ENCODE measurements at places on chromosomes 5 and 9.

DNA sequence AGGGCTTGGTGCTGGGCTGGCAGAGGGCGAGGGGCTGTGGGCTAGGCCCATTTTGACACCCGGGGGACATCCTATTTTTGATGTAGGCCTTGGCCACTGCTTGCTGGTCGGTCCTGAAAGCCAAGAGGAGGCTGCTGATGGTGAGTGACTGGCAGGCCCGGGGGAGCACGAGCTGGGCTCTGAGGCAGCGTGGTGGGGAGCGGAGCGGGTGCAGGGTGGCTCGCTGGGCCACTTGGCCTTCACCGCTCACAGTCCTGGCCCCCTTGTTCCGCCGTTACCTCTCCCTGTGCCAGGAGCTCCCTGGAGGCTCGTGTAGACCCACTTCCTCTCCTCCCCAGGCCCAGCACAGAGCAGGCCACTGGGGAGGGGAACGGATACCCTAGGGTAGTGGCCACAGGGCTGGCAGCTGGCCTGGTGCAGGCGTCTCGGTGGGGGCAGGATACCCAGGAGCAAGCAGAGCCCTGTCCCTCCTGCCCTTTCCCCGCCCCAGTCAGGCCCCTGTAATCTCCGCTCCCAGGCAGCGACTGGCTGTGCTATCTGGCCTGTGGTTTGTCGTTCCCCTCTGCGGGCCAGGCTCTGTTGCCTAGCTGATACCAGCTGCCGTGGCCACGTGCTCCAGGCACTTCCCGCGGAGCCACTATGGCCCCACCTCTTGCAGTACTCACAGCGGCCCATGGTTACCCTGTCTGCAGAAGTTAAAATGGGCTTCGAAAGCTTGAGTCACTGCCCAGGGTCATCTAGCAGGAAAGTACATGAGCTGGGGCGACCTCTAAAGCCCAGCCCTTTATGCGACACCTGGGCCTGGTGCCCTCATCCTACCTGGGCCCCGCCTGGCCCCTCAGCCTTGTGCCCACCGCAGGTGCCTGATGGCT is 11.7 kb upstream of the DOLPP1 start:
- DNase-seq = peak; percentile 71

DNA sequence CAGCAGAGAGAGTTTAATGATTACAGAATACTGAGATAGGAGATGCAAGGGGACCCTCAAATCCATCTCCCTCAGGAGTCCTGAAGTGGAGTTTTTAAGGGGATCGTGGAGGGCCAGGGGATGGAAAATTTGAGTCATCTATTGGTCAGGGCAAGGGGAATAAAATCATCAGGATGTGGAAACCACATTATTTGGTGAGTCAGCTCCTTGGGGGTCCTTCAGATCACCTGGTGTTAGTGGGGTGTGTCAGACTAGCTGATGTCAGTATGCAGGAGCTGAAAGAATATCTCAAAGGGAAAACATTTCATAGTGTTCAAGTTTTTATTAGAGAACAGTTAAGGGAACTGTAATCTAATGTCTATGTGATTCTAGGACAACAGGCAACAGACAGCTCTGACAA is 183.0 kb upstream of the FTMT start:
- no peak for DNase-seq

- DNase-seq = no peak
Observed at GRCh38 chr5:173796721-173797495, 91.2 kb upstream of the CPEB4 start.

- DNase-seq = no peak
Observed at GRCh38 chr5:178385496-178385890, 152.9 kb upstream of the PHYKPL start.

DNA sequence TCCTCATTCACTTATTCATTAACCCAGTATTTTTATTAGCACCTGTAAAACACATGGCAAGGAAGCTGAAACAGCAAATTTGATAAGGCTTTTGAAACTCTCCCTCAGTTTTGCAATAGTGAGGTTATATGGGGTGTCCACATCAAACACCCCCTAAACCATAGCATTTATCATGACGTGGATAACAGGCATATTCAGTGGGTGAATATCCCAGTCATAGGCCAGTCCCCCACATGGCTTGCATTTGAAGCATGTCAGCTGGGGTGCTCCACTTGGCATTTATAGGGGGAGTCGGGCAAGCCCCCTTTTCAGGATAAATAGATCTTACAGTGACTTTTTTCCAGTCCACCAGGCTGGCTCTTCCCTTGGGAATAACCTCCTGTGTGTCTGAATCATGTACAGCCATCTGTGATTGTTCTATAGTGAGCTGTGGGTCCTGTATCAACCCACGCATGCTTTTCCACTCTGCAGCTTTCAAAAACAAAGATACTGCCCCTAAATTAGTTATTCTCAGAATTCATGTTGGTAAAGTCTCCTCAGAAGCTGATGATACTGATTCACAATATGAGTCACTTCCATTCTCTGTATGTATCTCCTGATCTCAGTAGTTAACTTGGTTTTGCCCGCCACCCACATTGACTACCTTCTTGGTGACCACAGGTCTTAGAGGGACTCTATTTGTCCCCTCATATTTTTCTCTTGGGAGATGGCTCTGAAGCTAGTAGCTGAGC is 84.4 kb upstream of the SPIN1 start:
- no peak for DNase-seq

DNA sequence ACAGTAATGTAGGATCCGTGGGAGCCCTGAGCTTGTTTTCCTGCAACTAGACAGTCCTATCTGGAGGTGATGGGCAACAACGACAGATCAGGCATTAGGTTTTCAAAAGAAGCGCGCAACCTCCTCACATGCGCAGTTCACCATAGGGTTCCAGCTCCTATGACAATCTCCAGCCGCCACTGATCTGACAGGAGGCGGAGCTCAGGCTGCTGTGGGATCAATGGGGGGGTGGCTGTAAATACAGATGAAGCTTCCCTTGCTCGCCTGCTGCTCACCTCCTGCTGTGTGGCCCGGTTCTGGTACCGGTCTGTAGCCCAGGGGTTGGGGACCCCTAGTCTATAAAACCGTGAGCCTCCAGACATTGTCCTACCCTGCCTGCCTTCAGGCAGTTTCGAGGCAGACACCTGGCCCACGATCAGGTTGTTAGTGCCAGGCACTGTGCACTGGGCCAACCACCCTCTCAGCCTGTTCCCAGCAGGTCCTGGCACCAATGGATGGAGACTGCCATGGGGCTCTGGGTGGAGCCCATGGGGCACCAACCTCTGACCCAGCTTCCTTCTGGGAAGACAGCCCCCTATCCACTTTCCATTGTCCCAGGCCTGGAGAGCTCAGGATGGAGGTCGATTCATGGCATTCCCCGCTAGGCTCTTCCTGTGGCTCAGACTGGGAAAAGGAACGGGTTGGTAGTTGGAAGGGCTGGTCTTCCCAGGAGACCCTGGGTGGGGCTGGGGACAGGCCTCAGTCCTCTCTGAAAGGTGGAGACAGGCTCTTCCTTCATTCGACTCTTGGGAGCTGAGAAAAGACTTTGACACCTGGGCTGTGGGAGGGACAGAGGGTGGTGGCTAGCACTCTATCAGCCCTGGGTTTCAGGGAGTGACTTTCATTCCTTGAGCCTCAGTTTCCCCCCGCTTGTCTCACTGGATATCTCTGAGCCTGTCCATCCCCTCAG is 1.7 kb downstream of the ENDOG start:
- DNase-seq = no peak

DNA sequence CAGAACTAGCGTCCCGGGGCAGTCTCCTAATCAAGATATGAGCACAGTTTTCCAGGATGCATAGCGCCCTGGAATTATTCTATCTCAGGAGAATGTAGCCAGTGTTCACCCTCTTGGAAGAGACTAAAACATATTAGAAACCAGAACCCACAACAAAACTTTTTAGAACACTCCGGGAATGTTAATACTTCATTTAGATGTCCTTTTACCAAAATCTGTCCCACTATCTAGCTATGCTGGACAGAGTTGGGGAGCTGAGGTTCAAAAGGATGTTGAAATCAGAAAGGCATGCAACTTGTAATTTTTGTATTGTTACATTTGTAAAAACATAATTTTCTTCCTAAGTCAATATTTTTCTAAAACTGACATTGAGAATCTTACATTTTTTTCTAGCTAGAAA is 386.5 kb upstream of the RFX3 start:
- no peak for DNase-seq

- DNase-seq = peak; percentile 47
Observed at GRCh38 chr5:76337953-76338451, 65.1 kb upstream of the IQGAP2 start.

- no peak for DNase-seq
Observed at GRCh38 chr5:150489360-150490295, 18.3 kb upstream of the NDST1 start.

- DNase-seq = no peak
Observed at GRCh38 chr9:73182928-73183327, 31.3 kb downstream of the ANXA1 start.

- no peak for DNase-seq
Observed at GRCh38 chr9:72351538-72352453, 13.2 kb downstream of the ZFAND5 start.

DNA sequence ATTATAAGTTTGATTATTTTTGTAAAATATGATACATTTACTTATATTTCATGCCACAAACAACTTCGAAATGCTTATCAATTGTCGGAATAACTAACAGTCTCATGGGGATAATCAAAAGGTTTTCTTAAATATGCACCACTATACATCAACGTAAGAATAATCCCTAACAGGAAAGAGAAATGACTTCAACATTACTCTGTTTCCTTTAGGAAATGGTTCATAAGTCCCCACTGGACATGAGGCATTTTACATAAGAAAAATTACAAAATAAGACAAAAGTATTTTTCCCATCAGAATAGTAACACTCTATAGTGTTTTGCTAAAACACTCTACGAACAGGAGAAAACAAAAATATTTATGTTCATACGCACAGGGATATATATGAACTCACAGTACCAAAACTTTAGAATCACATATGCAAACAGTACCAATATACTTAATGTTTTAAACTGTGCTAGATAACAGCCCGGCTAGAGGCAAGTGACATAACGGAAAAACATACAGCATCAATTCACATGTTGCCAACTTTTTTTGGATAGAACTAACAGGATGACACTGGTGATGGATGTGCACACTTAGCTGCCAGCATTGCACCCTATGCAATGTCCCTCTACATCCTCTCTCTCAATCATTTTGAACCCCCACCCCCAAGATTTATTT is 120.5 kb downstream of the NFIB start:
- DNase-seq = no peak

- no peak for DNase-seq
Observed at GRCh38 chr5:79241535-79241979, 5.6 kb downstream of the JMY start.

DNA sequence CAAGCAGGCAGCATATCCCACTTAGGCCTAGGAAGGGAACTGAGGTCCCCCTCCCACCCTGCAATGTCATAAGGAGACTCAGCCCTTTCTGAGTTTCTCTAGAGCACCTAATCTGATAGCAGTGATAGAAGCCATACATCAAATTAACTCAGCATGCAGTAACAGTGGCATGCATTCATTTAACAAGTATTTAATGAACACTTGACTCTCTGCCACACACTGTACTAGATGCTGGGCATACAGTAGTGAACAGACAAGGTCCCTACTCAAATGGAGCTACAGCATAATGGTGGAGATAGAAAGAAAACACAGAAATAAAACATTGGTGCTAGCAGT is 58.6 kb downstream of the SLC22A5 start:
- no peak for DNase-seq

GRCh38 chr9:111974092-111974681 is 77.6 kb downstream of the UGCG start:
- no peak for DNase-seq

GRCh38 chr9:8419596-8420275 is 620.2 kb upstream of the DMAC1 start:
- DNase-seq = no peak

- DNase-seq = no peak
Observed at GRCh38 chr5:139105621-139106071, 92.5 kb downstream of the SIL1 start.

- no peak for DNase-seq
Observed at GRCh38 chr5:21765406-21765805, 1087.7 kb downstream of the CDH12 start.

- no peak for DNase-seq
Observed at GRCh38 chr5:91007251-91007650, 375.9 kb downstream of the ARRDC3 start.

DNA sequence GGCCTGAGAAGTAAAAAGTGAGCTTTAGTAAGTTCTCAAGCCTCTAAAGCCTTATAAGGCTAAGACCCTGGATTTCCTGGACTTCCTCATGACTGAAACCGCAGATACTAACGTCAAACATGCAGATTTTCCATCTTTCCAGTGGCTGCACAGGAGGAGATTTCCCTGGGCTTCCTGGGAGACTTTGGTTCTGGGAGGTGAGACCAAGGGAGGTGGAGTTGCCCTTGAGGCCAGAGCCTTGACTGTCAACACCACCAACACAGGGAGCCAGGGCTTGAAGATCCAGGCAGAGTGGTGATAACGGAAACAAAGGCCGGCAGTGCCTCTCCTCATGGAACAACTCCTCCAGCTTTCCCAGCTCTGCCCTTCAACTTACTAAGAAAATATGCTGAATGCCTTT is 144.7 kb upstream of the LRRTM2 start:
- DNase-seq = no peak

DNA sequence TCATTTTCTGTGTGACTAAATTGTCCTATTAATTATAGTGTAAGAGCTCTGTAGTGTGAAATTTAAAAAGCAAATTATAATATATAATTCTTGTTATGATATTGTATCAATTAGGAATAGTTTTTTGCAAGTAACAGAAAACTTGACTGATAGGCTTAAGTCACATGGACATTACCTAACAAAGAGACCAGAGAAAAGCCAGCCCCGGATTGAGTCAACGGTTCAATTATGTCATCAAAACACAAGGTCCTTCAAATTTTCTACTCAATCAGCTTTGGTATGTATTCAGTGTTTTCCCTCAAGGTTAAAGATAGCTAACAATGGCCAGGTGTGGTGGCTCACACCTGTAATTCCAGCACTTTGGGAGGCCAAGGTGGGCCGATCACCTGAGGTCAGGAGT is 126.7 kb upstream of the PTGER4 start:
- DNase-seq = no peak

DNA sequence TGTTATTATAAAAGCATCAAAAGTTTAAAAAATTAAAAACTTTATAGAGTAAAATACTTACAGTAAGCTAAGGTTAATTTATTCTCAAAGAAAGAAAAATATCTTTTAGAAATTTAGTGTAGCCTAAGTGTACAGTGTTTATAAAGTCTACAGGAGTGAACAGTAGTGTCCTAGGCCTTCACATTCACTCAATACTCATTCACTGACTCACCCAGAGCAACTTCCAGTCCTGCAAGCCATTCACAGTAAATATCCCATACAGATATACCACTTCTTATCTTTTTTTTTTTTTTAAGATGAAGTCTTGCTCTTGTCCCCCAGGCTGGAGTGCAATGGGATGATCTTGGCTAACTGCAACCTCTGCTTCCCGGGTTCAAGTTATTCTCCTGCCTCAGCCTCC is 73.1 kb upstream of the FST start:
- DNase-seq = no peak

DNA sequence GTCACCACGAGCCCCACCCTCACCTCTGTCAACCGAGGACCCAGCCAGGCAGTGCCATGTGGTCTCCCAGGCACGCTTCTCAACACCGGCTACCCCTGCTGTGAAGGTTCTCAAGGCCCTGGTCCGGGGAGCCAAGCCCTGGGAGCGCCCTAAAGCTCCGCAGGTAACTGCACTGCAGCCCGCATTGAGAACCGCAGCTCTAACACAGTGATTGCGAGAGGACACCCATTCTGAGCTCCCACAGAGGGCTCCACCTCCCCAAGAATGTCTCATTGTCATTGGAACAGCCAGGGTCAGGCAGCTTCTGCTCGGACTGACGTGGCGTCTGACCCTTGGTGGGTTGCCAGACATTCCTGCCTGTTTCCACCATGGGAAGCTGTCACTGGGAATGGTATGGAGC is 88.3 kb downstream of the ANKRD33B start:
- DNase-seq = no peak
